ENCODE measurements at places on chromosomes 5 and 9.

DNA sequence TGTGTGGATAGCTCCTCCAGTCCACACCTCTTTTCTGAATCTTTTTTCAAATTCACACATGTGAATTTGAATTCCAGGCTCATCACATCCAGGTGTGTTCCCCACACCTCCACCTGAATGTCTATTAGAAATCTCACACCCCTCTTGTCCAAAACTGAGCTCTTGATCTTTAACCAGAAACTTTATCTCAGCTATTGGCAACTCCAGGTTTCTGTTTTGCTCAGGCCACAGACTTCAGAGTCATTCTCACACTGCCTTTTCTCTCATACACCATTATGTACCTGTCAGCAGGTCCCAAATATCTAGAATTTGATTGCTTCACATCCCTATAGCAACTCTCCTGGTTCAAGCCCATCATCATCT, 11.6 kb downstream of the NIPSNAP3B start:
- no peak for DNase-seq

- DNase-seq: no peak
Measured at GRCh38 chr5:15560421-15560820, 60.4 kb downstream of the FBXL7 start.

- DNase-seq: peak; percentile 24
Measured at GRCh38 chr9:3331801-3332200, 194.0 kb downstream of the RFX3 start.

GRCh38 chr5:115116001-115116400, 53.7 kb downstream of the TRIM36 start:
- DNase-seq: no peak

- DNase-seq: no peak
Measured at GRCh38 chr5:53001541-53001940, 12.4 kb downstream of the ITGA2 start.

- DNase-seq: no peak
Measured at GRCh38 chr9:133401588-133401987, 16.2 kb downstream of the REXO4 start.

- DNase-seq: no peak
Measured at GRCh38 chr9:133221177-133221809, 12.2 kb upstream of the OBP2B start.

DNA sequence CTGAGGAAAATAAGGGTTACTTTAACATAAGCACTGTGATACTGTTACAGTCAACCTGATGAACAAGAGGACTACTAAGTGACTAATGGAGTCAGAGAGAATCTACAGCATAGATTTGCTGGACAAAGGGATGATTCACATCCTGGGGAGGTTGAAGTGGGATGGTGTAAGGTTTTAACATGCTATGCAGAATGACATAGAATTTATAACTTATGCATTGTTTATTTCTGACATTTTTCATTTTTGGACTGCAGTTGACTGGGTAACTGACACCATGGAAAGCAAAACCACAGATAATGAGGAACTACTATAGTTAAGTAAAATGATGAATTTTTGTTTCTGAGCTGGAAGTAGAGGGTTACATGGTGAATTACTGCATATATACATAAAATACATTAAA, 389.2 kb downstream of the MAT2B start:
- DNase-seq: no peak

DNA sequence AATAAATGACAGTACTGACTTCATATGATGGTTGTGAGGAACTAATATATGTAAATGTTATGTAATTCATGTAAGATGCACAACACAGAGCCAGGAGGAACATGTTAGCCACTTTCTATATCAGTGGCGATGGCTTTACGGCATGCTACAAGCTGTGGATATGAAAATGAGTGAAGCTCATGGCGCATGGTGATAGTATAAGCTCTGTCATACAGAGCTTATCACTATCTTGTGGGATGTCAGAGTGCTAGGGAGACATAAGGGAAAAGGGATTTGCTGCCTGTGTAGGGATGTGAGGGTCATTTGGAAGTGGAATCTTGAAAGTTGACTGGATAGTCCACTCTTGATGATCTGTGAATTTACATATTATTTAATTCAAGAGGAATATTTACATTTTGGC, 13.6 kb downstream of the CPEB4 start:
- no peak for DNase-seq

- DNase-seq: no peak
Measured at GRCh38 chr5:148459669-148460068, 75.9 kb downstream of the FBXO38 start.

DNA sequence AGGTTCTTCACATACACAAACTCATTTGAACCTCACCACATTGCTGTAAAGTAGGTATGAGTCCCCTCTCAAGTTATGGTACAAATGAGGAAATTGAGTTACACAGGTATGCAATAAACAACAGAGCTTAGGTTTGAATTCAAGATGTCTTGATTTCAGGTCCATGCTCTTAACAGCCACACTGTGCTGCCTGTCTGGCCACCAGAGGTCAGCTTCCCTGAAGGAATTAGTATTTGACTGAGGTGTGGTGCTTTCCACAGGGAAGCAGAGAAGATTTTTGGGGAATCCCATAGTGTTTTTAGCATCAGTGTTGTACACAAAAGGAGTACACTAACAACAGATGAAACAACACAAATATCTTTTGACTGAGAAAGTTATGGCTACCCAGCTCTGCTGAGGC, 94.4 kb upstream of the ITGA1 start:
- peak; percentile 50 for DNase-seq

DNA sequence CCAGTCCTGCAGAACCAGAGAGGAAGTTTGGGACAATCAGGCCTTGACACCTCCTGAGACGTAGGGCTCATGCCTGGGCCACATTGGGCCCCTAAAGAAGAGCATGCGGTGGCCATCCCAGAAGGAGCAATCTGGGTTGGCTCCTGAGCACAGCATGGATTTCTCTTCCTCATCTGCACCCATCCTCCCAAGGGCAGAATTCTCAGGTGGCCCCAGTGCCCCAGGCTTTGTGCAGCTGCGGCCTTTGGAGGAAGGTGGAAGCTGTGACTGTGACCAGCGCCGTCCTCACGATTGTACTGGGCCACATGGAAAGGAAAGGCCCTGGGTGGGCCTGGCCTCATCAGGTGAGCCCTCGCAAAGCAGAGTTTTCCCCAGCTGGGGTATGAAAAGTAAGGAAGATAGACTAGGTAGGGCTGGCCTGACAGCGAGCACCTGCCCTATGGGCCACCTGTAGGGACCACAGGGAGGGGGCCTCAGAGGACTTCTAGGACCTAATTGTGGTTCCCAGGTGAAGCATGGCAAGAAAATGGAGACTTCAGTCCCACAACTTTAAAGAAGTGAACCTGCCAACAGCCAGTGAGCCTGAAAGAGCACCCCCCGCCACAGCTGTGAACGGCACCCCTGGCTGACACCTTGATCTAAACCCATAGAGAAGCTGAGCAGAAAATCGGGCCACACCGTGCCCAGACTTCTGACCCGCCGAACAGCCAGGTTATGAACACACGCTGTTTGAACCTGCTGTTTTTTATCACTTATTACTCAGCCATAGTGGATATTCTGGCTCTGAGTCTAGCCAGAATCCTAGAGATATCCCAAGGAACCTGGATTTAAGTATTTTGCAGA, 164.1 kb downstream of the IRX2 start:
- DNase-seq: no peak
